ENCODE measurements at places on chromosomes 6 and 20.

GRCh38 chr6:87846434-87846833 lies 144.4 kb upstream of the AKIRIN2 start:
- DNase-seq: peak; percentile 76

GRCh38 chr20:22993823-22994222 lies 41.3 kb upstream of the SSTR4 start:
- no peak for DNase-seq

DNA sequence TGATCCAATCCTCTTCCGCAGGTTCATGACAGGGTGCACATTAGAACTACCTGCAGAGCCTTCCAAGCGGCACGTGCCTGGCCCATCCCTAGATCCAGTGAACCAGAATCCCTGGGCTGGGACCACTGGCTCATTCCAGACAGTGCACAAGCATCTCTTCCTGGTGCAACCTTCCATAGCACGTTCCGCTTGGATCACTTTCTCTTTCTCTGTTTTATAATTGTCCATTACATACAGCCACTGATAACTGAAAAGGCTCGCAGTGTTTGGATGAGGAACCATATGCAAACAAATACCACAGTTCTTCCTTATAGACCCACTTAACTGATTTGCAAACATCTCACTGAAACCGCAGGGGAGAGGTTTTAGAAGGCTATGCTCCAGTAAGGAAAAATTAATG lies 59.6 kb upstream of the DDR1 start:
- DNase-seq: no peak

DNA sequence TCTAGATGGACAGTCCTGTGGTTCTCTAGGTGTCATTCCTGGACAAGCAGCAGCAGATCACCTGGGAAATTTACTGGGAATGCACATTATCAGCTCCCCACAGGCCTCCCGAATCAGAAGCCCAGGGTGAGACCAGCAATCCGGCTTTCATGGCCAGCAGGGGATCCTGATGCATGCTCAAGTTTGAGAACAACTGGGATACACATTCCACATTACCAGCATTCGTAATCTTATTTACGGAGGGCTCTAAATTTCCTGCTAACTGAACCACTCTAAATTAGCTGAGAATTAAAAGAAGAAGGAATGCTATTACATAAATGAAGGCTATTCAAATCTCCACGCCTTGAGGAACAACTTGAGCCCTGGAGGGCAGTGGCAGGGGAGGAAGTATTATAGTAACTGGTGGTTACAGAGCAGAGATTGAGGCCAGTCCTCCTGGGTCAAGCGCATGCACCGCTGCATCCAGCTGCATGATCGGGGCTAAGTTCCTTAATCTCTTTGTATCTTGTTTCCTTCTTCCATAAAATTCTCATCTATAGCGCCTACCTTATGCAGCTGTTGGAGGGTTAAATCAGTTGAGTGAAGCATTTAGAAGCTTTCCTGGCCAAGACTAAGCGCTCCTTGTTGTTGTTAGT lies 403.7 kb downstream of the CDH26 start:
- DNase-seq: no peak

DNA sequence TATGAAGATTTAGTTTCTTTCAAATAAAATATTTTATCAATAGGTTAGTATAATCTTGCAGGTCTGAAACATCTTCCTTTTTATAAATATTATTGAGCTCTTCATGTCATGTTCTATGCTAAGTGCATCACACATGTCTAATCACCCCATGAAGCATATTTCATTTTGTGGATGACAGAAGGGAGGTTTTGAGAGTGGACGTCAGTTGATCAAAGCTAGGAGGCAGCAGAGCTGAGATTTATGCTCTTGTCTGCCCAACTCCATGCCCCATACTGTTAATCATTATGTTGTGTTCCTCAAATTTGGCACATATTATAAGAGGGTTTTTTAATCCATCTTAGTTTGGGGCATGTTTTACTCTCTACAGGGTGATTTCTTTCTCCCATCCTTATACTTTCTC lies 22.7 kb downstream of the DSE start:
- no peak for DNase-seq

DNA sequence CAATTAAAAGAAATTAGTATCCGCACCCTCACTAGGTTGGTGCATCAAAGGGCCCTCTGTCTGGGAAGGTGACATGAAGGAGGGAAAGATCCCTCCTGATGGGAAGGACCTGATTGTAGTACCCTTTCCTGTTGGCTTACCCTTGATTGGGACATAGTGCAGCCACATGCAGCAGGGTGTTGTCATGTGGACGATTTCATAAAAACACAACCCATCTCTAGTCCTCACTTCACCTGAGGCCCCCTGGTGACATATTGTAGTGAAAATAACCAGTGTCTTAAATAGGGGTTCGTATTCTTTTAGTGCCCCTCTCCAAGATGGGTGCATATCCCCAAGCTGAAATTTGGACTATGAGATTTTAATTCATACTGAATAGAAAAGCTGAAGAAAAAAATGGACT lies 97.3 kb downstream of the SLX4IP start:
- DNase-seq: no peak

DNA sequence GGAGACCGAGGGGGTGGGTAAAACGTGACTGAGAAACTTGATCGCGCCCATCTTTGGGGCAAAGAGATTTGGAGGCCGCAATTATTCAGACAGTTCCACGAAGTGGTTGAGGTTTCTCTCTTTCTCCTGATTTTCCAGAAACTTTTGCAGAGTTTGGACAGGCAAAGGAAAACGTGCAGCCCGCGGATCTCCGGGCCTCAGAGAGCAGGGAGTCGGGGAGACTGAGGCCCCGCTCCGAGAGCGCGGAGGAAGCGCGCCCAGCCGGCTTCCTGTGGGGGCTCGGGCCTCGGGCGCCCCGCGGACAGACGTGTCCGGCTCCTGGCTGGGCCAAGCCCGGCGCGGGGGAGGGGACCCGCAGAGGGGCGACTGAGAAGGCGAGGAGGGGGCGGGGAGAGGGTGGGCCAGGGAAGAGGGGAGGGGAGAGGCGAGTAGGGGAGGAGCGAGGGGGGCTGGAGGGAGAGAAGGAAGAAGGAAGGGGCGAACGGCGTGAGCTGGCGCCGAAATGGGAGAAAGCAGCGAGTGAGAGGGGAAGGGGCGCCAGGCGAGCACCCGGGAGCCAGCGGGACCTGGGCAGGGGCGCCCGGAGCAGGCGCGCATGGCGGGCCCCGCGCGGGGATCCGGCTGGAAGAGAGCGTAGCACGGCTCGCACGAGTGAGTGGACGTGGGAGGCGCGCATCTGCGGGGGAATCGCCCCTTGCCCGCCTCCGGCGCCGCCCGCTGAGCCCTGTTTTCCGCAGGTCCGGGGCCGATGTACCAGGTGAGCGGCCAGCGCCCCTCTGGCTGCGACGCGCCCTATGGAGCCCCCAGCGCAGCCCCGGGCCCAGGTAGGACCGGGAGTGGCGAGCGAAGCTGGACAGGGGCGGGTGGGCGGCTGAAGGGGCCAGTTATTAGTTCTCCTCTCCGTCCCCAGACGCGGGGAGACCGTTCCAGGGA lies at the start of gene MDFI:
TSS of gene MDFI (plus strand) at position 467 of the 933 bp plus-strand sequence. CDS start at position 749, 282 bp downstream.
- no peak for DNase-seq

DNA sequence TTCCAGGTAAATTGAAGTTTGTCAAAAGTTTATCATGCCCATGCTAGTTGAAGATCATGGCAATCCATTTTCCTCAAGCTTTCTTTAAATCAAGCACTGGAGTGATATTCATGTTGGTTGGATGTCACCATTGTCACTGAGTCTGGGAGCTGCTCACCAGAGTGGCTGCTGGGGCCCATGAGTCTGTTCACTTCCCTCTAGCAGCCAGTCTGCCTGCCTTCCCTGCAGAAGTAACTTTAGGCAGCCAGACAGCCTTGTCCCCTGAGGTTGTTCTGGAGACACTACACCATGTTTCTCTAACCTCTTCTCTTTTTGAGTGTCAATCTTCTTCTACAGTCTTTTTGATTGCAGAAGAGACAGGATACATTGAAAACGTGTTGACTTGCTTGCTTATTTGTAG lies 5.5 kb downstream of the SIRT5 start:
- no peak for DNase-seq

- DNase-seq: no peak
Measured at GRCh38 chr20:973785-974194, 28.3 kb downstream of the RSPO4 start.

GRCh38 chr20:52676283-52676995 lies 295.7 kb upstream of the TSHZ2 start:
- no peak for DNase-seq

DNA sequence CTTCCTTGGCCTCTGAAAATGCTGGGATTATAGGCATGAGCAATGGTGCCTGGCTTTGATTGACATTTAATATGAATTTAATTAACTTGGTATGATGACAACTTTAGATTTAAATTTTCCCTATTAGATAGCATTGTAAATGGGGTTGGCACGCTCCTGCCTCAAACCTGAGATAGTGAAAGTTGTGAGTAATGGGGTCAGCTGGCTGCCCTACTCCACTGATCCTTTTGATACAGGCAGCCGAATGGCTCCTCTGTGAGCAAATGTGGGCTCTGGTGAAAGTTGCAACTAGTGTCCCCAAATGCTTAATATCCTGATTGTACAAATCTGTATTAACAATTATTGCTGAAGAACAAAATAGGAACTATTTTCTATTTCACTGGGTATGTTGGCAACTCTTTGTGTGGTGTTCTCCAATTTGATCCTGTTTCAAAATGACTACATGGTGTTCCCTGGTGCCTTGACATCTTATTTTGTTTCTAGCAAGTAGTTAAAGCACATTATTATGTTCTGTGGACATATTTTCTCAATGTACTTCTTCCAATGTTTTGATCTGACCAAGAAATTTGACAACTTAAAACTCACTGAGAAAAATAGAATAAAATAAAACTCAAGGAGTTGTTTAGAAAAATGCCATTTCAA lies 97.4 kb downstream of the COL12A1 start:
- DNase-seq: no peak

DNA sequence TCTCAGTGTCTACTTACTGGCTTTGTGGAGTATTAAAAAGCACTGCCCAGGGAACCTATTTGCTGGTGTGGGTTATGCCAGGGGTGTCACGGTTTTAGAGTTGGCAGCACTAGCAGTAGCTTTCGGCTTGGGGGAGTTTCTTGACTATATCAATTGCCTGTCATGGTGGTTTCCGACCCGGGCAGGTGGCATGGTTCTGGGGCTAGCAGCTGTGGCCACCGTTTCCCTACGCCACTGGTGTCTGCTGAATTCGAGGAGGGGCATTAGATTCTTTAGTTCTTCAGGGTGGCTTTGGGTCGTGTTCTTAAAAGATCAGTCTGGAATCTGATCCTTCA lies 55.6 kb upstream of the FOXC1 start:
- no peak for DNase-seq

DNA sequence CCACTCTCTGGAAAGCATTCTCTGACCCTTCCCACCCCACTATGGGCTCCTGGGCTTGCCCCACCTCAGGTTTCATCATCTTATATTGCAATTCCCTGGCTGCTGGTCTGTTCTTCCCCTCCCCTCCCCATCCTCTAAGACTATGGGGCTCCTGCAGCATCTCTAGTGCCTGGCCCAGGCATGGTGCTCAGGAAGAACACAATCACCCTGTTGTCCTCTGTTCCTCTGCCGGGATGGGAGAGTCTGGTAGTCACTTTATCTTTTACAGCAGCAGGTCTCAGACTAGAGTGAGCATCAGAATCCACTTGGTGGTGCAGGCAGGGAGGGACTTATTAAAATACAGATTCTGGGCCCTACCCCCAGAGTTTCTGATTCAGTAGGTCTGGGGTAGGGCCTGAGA lies 5.0 kb upstream of the LPIN3 start:
- DNase-seq: no peak

- no peak for DNase-seq
Measured at GRCh38 chr6:45625191-45625664, 247.5 kb upstream of the SUPT3H start.

DNA sequence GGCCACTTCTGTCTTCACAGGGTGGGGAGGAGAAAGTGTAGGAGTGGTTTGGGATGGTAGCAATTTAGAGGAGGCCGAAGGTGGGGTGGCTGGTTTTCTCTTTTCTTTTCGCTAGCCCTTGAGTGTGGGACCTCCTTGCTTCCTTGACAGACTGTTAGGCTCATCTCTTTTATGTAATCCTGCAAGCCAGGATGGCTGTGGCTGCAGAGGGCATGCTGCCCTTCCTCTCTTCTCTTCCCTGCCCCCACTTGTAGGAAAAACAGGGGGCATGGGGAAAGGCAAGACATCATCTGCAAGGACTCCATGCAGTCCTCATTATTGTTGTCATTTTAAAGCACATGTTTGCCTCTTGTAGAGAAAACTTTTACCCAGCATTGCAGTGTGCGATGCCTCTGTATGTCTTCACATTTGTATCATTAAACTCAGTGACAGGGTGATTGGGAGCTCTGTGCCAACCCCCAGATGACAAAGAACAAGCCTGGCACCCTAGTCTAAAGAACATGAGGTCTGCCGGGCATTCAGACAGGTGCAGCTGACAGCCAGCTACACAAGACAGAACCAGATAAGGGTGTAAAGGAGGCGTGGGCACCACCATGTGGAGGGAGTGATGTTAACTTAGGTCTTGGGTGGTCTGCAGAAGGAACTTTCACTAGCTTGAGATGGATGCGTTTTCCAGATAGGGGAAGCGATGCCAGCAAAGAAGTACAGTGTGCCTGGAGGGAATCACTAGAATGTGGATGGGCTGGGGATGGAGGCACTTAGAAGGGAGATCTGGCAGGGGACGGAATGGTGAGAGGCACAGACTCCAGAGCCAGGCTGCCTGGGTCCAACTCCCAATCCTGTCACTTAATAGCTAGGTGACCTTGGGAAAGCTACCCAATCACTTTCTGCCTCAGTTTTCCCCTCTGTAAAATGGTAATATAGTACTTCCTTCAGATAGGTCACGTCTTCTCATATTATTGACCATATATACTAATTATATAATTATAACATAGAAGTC lies 207.6 kb downstream of the TBC1D7 start:
- DNase-seq: no peak

DNA sequence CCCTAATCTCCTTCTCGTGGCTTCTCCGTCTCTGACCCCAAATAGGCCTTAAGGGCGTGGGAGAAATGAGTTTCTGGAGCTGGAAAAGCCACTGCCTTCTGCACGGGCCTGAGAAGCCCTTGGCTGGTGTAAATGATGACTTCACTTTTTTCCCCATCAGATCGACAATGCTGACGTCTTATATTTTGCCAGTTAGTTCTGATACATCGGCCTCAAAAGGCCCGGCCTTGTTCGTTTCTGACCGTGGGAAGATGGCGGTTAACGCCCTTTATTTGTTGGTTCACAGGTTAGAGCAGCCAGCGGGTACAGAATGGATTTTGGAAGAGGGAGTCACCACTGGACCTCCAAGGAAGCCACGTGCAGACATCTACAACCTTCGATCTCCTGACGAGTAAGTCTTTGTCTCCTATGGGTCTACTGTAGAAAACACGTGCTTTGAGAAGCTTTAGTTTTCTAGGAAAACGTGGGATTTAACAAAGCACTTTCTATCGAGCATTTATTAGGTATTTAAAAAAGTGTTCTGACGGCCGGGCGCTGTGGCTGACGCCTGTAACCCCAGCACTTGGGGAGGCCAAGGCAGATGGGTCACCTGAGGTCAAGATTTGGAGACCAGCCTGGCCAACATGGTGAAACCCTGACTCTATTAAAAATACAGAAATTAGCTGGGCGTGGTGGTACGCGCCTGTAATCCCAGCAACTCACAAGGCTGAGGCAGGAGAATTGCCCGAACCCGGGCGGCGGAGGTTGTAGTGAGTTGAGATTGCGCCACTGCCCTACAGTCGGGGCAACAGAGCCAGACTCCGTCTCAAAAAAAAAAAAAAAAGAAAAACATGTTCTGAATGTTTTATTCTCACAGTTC lies 1.2 kb upstream of the ZNFX1 start:
- DNase-seq: no peak

GRCh38 chr20:51382986-51383821 lies 159.3 kb downstream of the NFATC2 start:
- DNase-seq: no peak
